Articular chondrocyte of knee joint (primary cell): ENCODE measurements at places on chromosomes 1 and 21. TPM values are rescaled to one million over a fixed set of nuclear protein-coding genes. Genes with fewer than 3 reads are reported as not detected.

Gene HHIPL2
- 14.1 and 17.5 TPM in 2 replicates for total RNA-seq

Gene RGS7
- total RNA-seq, result 0.11 TPM in 1 of 2 replicates, not detected in the other

Gene RAB3B
- 7.2 and 7.9 TPM in 2 replicates for total RNA-seq

Gene CYP2J2
- total RNA-seq, result 0.26 and 0.54 TPM in 2 replicates

Gene EFNA1
- 1.9 and 5.2 TPM in 2 replicates for total RNA-seq

Gene FCMR
- total RNA-seq, result 0.65 TPM in 1 of 2 replicates, not detected in the other

Gene TEDDM1
- total RNA-seq, result not detected in 2 replicates

Gene MYOG
- not detected in 2 replicates for total RNA-seq

Gene TAS1R1
- 0.26 and 0.43 TPM in 2 replicates for total RNA-seq

Gene SPRR1B
- not detected in 2 replicates for total RNA-seq

Gene DIRAS3
- 0.43 and 1.0 TPM in 2 replicates for total RNA-seq

Gene GPA33
- not detected in 2 replicates for total RNA-seq

Gene CFHR2
- total RNA-seq, result not detected in 2 replicates

Gene LIN28A
- not detected in 2 replicates for total RNA-seq

Gene TCP10L
- total RNA-seq, result 0.22 and 0.39 TPM in 2 replicates

Gene LCE1B
- not detected in 2 replicates for total RNA-seq

Gene BCAR3
- 19.6 and 20.6 TPM in 2 replicates for total RNA-seq

Gene ABCB10
- 16.3 and 16.4 TPM in 2 replicates for total RNA-seq

Gene RASSF5
- 2.6 and 2.9 TPM in 2 replicates for total RNA-seq

Gene EDN2
- not detected in 2 replicates for total RNA-seq

Gene ATAD3A
- total RNA-seq, result 7.9 and 21.6 TPM in 2 replicates

Gene PBXIP1
- total RNA-seq, result 35.8 and 36.8 TPM in 2 replicates

Gene ZDHHC18
- total RNA-seq, result 7.5 and 8.0 TPM in 2 replicates

Gene LCE6A
- not detected in 2 replicates for total RNA-seq

Gene LMNA
- 866 and 1,017 TPM in 2 replicates for total RNA-seq

Gene KIF26B
- 0.65 and 0.78 TPM in 2 replicates for total RNA-seq

Gene HS2ST1
- total RNA-seq, result 28.3 and 32.4 TPM in 2 replicates

Gene S100A3
- total RNA-seq, result 2.0 and 3.7 TPM in 2 replicates

Gene OR10Z1
- total RNA-seq, result not detected in 2 replicates

Gene LZIC
- 40.1 and 44.5 TPM in 2 replicates for total RNA-seq

Gene EFNA3
- 0.65 and 1.6 TPM in 2 replicates for total RNA-seq

Gene KIF14
- total RNA-seq, result 4.3 and 6.1 TPM in 2 replicates
